ENCODE measurements at places on chromosomes 1 and 21. TPM values are rescaled to one million over a fixed set of nuclear protein-coding genes. Genes with fewer than 3 reads are reported as not detected.

Gene PRAMEF33
- total RNA-seq = not detected

Gene CELA3B
- not detected for total RNA-seq

Gene AGMAT
- total RNA-seq = 21.9 TPM

Gene VAV3
- total RNA-seq = 5.3 TPM

Gene SLC5A9
- total RNA-seq = not detected

Gene PKLR
- not detected for total RNA-seq

Gene ARHGEF11
- 1.4 TPM for total RNA-seq

Gene OPTC
- total RNA-seq = not detected

Gene URB2
- 17.4 TPM for total RNA-seq

DNA sequence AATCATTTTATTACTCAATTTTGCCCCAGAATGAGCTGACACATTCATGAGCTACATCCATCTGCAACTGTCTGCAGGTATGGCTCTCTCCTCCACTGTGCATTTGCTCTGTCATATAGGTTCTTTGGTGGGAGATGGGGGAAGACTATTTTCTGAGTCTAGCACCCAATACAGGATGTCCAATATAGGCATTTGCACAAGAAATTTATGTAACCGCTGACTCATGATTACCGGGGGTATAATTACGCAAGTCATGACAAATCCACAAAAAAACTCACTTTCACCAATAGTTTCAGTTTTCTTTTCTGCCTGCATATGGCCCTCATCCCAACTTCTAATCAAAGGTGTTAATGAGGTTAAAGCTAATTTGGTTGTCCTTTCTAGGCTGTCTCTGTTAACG, 17.5 kb upstream of the VSIG8 start:
- no peak for DNase-seq
- no peaks in the 10 kb centered on the region for H3K27me3 ChIP-seq
- H3K4me1 ChIP-seq = no peaks in the 10 kb centered on the region
- H3K36me3 ChIP-seq = no peaks in the 10 kb centered on the region
- H3K4me3 ChIP-seq = no peak overlapping the region
- H3K27ac ChIP-seq = no peak overlapping the region

- no peaks in the 10 kb centered on the region for H3K27me3 ChIP-seq
- H3K27ac ChIP-seq = no peak overlapping the region
- DNase-seq = peak; percentile 49
- no peak overlapping the region for H3K4me3 ChIP-seq
- H3K4me1 ChIP-seq = peaks cover 11% of the 10 kb centered on the region
These were observed 84.9 kb downstream of the KIF14 start for GRCh38 chr1:200535605-200536004.

DNA sequence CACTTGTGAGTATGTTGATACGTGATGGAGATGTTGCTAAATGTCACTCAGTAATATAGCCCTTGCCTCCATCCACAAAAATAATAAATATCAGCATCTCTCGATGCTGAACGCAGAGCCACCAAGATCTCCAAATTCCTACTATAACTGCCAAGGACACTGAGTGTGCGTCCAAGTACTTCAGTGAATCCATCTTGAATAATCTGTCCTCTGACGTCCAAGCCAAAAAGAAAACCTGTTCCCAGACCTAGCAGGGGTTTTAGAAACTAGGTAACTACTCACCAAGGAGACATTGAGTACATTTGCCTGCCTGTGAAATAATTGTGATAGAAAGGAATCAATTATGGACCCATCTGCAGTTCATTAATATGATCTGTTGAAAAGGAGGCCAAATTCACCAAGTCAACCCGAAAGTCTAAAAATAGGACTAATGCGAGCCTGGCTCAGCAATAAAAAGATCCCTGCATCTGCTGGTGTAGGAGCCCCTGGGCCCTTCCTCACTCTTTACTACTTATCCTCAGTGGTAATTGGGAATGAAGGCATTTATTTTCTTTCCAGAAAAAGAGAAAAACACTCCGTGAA, 226.9 kb upstream of the IRF2BP2 start:
- no peak for DNase-seq
- no peak overlapping the region for H3K4me3 ChIP-seq
- H3K36me3 ChIP-seq = no peaks in the 10 kb centered on the region
- no peak overlapping the region for H3K27ac ChIP-seq
- peaks cover 35% of the 10 kb centered on the region for H3K4me1 ChIP-seq

DNA sequence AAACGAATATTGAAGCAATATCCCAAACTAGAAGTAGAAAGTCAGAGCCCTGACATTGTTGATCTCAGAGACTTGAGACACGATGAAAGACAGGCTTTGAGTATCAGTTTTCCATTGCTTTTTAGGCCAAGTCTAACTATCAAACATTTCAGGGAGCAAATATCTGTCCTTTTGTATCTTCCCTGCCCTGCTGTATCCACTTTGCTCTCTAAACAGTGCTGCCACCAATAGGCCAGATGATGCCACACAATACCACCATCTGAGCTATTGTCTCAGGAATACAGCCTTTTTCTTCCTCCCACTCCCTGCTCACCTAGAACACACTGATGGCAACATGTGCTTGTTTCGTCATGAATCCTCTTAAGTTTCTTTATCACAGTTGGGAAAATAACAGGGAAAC, 62.6 kb upstream of the SPAG17 start:
- no peak overlapping the region for H3K4me3 ChIP-seq
- no peak overlapping the region for H3K27ac ChIP-seq
- DNase-seq = no peak
- H3K4me1 ChIP-seq = no peaks in the 10 kb centered on the region

DNA sequence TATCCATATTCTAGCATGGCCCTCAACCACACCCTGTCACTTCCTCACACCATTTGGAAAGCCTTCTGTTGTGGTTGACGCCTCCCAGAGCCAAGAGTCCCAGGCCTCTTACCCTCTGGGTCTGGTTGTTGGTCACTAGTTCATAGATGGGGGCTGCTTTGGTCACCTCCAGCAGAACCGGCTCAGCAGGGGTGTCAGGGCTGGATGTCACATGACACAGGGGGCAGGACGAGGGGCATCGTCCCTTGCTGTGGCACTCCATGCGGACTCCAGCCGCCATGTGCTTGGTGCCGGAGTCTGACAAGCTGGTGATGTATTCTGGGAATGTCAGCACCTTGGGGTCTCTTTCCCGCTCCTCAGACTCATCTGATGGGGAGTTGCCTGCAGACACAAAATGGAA, 270.1 kb downstream of the ASTN1 start:
- no peak for DNase-seq
- H3K36me3 ChIP-seq = no peaks in the 10 kb centered on the region
- no peak overlapping the region for H3K4me3 ChIP-seq
- peaks cover 5% of the 10 kb centered on the region for H3K27me3 ChIP-seq
- peaks cover 3% of the 10 kb centered on the region for H3K4me1 ChIP-seq
- no peak overlapping the region for H3K27ac ChIP-seq

GRCh38 chr1:208980605-208981004, 602.9 kb upstream of the CAMK1G start:
- no peak for DNase-seq
- no peaks in the 10 kb centered on the region for H3K36me3 ChIP-seq
- H3K27me3 ChIP-seq = no peaks in the 10 kb centered on the region
- H3K27ac ChIP-seq = no peak overlapping the region

DNA sequence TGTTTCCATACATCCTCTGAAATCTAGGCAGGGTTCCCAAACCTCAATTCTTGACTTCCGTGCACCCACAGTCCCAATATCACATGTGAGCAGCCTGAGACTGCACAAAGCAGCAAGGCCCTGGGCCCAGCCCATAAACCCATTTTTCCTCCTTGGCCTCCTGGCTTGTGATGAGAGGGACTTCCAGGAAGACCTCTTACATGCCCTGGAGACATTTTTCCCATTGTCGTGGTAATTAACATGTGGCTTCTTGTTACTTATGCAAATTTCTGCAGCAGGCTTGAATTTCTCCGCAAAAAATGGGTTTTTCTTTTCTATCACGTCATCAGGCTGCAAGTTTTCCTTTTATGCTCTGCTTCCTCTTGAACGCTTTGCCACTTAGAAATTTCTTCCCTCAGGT, 3.3 kb upstream of the PIGK start:
- peaks cover 28% of the 10 kb centered on the region for H3K36me3 ChIP-seq
- H3K4me1 ChIP-seq = peaks cover 18% of the 10 kb centered on the region
- no peak overlapping the region for H3K27ac ChIP-seq
- H3K27me3 ChIP-seq = no peaks in the 10 kb centered on the region

GRCh38 chr1:224582041-224582440, 34.1 kb upstream of the CNIH3 start:
- DNase-seq = no peak
- H3K4me1 ChIP-seq = no peaks in the 10 kb centered on the region
- no peak overlapping the region for H3K4me3 ChIP-seq
- no peaks in the 10 kb centered on the region for H3K27me3 ChIP-seq
- no peak overlapping the region for H3K27ac ChIP-seq

DNA sequence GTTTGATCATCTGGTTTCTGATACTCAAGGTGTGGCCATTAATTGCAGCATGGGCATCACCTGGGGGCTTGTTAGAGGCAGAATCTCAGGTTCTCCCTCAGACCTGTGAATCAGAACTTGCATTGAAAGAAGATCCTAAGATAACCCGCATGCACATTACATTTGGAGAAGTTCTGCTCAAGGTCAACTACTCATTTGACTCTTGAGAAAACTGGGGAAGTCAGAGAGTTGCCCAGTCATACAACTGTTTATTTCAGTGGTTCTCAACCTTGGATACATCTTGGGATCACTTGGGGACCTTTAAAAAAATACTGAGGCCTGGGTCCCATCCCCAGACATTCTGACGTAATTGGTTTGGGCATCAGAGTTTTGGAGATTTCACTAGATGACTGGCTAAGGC, 30.5 kb downstream of the CAMTA1 start:
- no peak overlapping the region for H3K4me3 ChIP-seq
- peaks cover 8% of the 10 kb centered on the region for H3K36me3 ChIP-seq
- peaks cover 45% of the 10 kb centered on the region for H3K4me1 ChIP-seq
- H3K27me3 ChIP-seq = no peaks in the 10 kb centered on the region

DNA sequence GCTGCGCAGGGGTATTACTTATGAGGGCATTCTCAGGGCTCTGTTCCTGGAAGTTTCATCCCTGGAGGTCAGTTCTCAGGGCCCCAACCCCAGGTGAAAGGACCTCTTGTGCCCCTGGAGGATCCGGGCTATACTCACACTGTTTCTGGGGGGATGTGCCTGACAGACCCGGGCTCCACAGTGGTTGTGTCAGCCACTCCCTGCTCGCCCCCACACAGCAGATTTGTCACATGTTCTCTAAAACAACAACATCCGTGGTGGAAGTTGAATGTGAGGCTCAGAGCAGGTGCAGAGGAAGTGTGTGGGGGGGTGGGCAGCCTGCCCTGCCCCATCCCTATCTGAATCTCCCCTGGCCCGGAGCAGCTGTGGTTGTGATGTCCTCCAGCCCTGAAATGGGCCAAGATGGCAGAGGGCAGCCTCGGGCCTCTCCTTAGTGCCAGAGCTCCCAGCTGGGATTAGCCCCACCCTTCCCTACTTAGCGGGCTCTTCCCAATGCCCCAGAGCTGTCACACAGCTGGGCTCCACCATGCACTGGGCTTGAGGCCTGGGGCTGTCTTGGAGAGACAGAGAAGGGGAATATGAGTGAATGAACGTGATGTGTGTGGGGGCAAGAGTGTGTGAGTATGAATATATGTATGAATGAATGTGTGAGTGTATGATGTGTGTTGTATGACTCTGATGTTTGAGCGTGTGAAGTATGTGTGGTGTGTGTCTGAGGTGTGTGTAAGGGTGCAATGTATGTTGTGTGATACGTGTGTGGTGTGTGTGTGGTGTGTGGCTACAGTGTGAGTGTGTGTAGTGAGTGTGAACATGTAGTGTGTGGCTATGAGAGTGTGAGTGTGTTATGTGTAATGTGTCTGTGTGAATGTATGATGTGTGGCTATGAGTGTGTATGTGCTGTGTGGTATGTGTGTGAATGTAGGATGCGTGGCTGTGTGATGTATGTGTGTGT, 1.5 kb upstream of the FCMR start:
- no peak overlapping the region for H3K4me3 ChIP-seq
- peak; percentile 92 for DNase-seq
- peaks cover 32% of the 10 kb centered on the region for H3K4me1 ChIP-seq
- no peak overlapping the region for H3K27ac ChIP-seq
- H3K27me3 ChIP-seq = no peaks in the 10 kb centered on the region

DNA sequence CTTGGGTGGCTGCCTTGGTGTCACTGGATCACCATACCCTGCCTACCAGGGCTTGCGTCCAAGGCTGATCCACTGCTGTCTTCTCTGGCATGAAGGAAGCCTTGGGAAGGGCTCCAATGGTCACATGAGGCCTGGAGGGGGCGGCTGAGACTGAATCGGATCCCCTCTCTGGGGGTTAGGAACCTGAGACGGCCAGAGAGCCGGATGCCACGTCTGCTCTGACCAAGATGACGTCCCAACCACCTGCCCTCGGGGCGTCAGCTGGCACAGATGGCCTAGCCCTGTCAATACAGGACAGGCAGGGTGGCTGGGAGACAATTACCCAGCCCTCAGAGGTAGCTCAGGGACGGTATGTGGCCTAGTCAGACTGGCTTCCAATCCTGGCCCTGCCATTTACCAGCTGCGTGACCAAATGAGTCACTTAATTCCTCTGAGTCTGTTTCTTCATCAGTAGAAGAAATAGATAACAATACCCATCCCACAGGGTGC, 5.4 kb downstream of the TRIM62 start:
- no peaks in the 10 kb centered on the region for H3K27me3 ChIP-seq
- no peak for DNase-seq
- H3K4me3 ChIP-seq = no peak overlapping the region
- peaks cover 21% of the 10 kb centered on the region for H3K4me1 ChIP-seq
- no peak overlapping the region for H3K27ac ChIP-seq

DNA sequence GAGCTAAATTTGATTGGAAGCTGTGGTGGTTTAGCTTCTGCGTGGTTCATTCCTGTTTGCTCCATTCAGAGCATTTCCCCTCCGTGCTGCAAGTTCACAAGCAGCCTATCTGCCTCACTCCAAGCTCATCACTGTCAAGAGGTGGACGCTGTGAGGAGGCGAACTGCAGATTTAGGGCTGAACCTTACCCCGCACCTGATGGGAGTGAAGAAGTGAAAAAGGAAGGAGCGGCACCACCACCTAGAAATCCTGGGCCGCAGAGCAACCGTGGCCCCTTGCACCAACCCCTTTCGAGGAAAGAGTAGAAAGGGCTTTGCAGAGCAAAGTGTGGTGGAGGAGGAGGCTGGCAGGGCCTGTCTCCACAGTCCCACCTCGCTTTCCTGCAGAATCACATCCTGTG, 117.4 kb downstream of the IER5 start:
- no peak overlapping the region for H3K27ac ChIP-seq
- no peaks in the 10 kb centered on the region for H3K4me1 ChIP-seq
- H3K27me3 ChIP-seq = no peaks in the 10 kb centered on the region
- no peak for DNase-seq
- no peak overlapping the region for H3K4me3 ChIP-seq

GRCh38 chr1:208652296-208653160, 408.3 kb upstream of the PLXNA2 start:
- H3K4me3 ChIP-seq = no peak overlapping the region
- peaks cover 10% of the 10 kb centered on the region for H3K27me3 ChIP-seq
- no peak overlapping the region for H3K27ac ChIP-seq

- H3K27me3 ChIP-seq = peaks cover 7% of the 10 kb centered on the region
- peak; percentile 89 for DNase-seq
- H3K27ac ChIP-seq = peak overlapping the region; percentile 63
- H3K4me3 ChIP-seq = no peak overlapping the region
- peaks cover 25% of the 10 kb centered on the region for H3K4me1 ChIP-seq
These were observed 5.5 kb downstream of the SMPDL3B start for GRCh38 chr1:27940297-27940696.

DNA sequence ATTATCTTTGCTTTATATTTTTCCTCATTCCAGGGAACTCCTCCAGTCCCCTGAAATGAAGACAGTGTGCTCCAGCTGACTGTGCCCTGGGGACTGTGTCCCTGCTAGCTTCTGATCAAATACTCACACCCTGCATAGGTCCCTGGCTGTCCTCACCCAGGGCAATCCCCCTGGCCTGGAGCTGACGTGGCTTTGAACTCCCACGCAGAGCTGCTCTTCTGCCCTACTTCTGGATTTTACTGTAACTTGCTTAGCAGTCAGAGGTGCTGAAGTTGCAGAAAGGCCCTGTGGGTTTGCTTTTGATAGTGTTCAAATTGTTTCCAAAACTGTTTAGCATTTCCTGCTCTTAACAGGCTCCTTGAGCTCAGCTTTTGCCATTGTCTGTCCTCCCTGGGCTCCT, 186.5 kb downstream of the FASLG start:
- no peak overlapping the region for H3K27ac ChIP-seq
- peak; percentile 89 for DNase-seq
